Lung (tissue), 17 donors: ENCODE measurements at places on chromosomes 6 and 20.

- DNase-seq = no peak
Measured at GRCh38 chr6:138671351-138671750, 102.2 kb upstream of the CCDC28A start.

DNA sequence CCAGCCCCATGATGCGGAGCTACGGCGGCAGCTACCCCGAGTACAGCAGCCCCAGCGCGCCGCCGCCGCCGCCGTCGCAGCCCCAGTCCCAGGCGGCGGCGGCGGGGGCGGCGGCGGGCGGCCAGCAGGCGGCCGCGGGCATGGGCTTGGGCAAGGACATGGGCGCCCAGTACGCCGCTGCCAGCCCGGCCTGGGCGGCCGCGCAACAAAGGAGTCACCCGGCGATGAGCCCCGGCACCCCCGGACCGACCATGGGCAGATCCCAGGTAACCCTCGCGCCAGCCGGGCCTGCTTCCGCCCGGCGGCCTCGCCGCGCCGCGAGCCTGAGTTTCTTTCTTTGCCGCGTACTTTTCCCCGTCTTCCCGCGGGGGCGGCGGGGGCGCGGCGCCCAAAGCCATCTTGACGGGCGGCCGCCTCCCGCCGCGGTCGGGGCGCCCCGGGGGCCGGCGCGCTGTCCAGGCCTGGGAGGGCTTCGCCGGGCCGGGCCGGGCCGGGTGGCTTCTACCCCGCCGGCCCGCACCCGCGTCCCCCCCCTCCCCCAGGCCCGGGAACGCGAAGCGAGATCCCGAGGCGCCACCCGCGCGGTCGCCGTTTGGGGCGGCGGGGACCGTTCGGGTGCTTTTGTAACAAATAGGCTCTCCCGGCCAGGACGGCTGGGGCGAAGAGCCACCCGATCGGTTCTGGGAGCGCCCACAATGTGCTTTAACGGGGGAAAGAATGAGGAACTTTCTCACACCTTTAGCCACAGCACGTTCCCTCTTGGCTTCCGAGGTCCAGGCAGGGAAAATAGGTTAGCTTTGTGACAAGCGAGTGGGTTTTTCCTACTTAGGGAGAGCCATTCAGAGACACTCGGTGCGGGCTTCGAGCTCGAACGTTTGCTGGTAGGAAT lies 2.3 kb downstream of the ARID1B start:
- peak; percentile 23 for DNase-seq

DNA sequence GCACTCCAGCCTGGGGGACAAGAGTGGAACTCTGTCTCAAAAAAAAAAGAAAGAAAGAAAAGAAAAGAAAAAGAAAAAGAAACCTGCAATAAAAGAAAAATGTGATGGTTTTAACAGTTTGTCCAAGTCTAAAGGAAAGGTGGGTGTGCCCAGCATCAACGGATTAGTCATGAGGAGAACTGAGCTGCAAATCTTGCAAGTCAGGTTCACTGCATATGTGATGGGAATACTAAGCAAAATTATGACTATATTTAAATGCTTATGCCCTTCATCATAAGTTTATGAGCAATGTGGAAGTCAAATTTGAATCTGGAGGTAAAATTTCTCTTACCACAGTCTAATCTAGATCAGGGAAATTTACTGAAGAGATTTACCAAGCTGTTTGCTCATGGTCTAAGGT lies 13.1 kb upstream of the CDK19 start:
- DNase-seq = no peak

GRCh38 chr6:129672881-129673631 lies 36.9 kb downstream of the ARHGAP18 start:
- no peak for DNase-seq

GRCh38 chr6:77548190-77548589 lies 84.9 kb upstream of the HTR1B start:
- DNase-seq = no peak

- DNase-seq = peak; percentile 46
Measured at GRCh38 chr6:35611240-35611639, 77.5 kb downstream of the FKBP5 start.

- no peak for DNase-seq
Measured at GRCh38 chr20:32670773-32671455, 2.8 kb downstream of the C20orf203 start.

DNA sequence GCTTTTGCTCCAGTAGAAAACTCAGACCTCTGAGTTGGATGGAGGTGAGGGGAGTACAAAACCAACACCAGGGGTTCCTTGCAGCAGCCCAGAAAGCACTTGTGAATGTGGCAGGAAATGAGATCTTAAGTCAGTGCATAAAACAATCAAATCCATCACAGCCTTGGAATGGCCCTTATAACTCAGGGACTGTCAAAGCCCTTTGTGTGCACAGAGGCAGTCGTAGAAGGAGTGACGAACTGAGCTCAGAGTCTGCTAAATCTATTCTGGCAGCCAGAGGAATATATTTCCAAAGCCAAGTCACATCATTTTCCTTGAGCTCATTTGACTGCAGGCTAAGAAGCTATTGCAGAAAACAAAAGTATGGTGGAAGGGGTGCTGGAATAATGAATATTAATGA lies 676.6 kb downstream of the DHX35 start:
- DNase-seq = no peak

DNA sequence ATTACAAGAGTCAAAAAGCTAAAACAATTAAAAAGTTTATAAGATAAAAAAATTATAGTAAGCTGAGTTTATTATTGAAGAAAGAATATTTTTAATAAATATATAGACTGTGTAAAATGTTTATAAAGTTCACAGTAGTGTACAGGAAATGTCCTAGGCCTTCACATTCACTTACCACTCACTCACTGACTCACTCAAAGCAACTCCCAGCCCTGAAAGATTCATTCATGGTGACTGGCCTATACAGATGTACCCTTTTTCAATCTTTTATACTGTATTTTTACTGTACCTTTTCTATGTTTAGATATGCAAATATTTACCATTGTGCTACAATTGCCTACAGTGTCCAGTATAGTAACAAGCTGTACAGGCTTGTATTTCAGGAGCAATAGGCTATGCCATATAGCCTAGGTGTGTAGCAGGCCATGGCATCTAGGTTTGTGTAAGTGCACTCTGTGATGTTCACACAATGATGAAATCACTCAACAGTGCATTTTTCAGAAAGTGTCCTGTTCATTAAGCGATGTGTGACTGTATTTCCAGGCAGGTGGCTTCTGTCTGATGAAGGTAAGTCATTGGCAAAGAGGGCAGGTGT lies 130.2 kb downstream of the BTBD3 start:
- no peak for DNase-seq
